ENCODE measurements at places on chromosomes 6 and 20.

DNA sequence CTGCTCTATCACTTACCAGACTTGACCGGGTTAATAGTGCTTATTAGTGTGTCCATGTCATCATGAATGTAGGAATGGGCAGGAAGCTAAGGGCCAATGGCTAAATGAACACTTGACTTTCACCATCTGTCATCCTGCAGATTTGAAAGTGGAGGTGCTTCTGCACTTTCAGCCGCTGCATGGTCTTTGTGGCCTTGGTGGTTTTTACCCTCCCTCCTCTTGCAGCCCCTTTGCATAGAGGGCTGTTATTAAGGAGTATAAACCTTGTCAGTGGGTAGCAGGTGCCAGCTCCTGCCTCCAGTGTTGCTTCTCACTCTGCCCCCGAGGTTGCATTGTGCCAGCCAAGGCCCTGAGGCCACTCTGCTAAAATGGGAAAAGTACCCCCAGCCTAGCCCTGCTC lies 122.2 kb upstream of the TNFAIP3 start:
- no peak for DNase-seq

DNA sequence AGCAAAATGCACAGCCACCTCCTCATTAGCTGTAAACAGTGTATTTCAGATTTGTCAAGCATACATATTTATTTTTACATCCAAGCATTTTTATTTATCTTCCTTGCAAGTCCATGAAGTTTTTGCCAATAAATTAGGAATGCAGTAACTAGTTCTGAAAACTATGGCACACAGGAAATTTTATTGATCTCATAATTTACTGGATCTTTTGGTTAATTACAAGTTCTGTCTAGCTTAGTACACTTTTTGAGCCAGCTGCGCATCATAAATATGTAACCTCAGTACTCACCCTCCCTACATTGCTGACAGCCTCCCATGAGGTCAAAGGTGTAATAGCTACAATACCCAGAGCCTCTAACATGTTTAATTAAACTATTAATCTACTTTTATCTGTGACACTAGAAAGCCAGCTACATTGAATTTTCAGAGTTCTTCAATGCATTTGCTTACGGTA lies 898.2 kb downstream of the KIF16B start:
- DNase-seq = no peak

GRCh38 chr20:44730441-44730840 lies 15.2 kb upstream of the KCNK15 start:
- DNase-seq = no peak

GRCh38 chr6:87049779-87050178 lies 45.1 kb downstream of the CGA start:
- no peak for DNase-seq

GRCh38 chr6:87357479-87358196 lies 13.0 kb downstream of the C6orf163 start:
- DNase-seq = no peak
